ENCODE measurements at places on chromosomes 16 and 17.
A peak's percentile ranks its signal among the peaks of the same experiment; 100 is the strongest.

DNA sequence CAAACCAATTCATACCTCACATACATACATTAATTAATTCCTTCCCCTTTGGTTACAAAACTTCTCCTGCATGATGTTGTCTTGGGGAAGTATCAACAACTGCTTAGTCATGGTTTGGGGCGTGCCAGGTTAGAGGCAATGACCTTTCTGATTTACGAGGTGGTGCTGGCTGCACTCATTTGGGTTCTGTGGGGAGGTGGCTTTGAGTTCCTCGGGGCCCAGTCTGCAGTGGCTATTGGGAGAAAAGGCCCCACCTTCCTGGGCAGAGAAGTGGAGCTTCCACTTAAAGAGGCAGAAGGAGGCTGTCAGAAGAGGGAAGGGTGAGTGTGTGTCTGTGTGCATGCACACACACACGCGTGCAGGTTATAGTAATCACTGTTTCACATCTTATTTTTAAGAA lies 10.2 kb upstream of the ETV4 start:
- DNase-seq = no peak

GRCh38 chr17:27502526-27503324 lies 46.5 kb downstream of the KSR1 start:
- DNase-seq = no peak

DNA sequence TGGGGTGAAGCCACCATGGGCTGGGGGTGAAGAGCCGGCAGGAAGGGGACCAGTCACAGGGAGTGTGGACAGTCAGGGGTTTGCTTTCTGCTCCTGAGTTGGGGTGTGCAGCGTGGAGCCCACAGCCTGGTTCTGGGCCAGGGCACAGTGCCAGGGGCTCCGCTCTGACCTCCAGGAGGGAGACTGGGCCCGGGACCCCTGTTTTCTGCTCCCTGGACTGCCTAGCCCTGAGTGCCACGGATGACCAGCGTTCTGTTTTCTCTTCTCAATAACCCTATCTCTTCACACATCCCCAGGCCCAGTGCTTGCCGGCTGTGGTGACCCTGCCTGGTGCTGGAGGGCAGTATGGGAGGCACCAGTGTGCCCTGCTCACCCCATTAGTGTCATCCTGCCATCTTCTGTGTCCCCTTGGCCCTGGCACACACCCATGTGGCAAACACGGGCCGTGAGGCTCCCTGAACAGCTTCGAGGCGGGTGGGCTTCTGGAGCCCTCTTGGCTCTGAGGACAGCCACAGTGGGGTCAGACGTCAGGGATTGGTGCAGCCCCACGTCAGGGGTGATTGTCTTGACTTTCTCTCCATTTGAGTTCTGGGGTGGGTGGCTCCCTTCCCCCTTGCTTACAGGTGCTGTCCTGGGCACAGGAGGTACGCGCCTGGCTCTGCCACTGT lies 1.1 kb downstream of the CEMP1 start:
- DNase-seq = no peak

GRCh38 chr16:57231821-57232350 lies 13.2 kb upstream of the ARL2BP start:
- no peak for DNase-seq

DNA sequence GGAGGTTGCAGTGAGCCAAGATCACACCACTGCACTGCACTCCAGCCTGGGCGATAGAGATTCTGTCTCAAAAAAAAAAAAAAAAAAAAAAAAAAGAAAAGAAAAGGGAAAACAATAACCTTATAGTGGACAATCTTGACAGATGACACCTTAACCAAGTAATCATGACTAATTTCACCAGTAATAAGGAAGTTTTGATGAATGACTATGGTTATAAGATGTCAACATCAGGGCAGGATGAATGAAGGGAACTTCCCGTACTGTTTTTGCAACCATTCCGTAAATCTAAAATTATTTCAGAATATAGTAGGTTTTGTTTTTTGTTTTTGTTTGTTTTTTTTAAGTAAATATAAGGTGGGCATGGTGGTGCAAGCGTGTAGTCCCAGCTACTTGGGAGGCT lies 23.0 kb downstream of the GSPT1 start:
- no peak for DNase-seq

DNA sequence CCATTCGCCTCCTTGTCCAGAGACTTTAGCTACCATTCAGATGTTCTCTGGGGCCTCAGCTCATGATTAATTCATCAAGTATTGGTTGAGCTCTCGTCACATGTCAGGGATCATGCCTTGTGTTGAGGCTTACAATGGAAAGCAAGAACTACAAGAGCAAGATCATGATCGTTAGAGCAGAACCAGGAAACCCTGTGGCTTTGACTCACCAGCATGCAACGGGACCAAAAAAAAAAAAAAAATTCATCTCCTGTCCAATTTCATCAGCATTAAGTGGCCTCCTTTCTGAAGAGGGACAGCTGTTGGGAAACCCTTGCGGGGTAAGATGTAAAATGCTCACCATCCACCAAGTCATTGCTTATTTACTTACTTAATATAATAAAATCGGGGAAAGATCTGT lies 12.1 kb upstream of the USP10 start:
- no peak for DNase-seq

GRCh38 chr16:79932572-79932971 lies 332.0 kb upstream of the MAF start:
- DNase-seq = no peak

- no peak for DNase-seq
Observed at GRCh38 chr16:97822-98221, 19.8 kb downstream of the MPG start.

- DNase-seq = peak; percentile 79
Observed at GRCh38 chr16:24685539-24686432, 43.7 kb upstream of the TNRC6A start.

DNA sequence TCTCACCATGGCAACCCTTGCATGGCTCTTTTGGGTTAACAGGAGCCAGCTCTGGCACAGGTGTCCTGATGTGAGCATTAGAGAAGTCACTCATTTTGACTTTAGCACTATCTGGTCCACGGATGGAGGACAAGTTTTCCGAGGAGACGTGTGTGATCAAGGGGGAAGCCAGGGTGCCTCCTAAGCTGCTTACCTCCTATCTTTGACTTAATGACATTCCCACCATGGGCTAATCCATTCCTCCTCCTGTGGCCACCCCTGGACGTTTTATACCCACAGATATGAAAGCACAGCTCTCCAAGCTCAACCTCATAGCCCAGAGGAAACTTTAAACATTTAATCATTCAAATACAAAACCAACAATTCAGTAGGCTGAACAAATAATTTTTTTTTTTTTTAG lies 18.8 kb downstream of the MPP2 start:
- no peak for DNase-seq

- DNase-seq = no peak
Observed at GRCh38 chr17:71986886-71987285, 133.9 kb upstream of the SOX9 start.

DNA sequence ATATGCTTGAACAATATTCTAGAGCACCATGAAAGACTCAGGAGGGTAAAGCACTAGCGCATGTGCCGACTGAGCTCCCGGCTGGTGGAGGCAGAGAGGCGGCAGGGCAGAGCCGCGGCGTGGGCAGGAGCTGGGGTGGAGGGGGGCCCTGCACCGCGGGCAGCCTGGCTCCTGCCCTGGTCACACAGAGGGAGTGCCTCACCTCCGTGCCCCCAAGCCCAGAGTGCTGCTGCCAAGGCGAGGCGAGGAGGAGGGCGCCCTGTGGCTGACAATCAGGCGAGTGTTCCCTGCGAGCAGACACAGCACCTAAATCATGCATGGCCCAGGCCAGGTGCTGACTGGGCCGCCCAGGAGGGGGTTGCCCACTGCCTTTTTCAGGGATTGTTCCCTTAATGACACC lies 105.8 kb upstream of the TNRC6C start:
- no peak for DNase-seq

GRCh38 chr16:55062442-55062841 lies 131.8 kb downstream of the IRX5 start:
- no peak for DNase-seq

DNA sequence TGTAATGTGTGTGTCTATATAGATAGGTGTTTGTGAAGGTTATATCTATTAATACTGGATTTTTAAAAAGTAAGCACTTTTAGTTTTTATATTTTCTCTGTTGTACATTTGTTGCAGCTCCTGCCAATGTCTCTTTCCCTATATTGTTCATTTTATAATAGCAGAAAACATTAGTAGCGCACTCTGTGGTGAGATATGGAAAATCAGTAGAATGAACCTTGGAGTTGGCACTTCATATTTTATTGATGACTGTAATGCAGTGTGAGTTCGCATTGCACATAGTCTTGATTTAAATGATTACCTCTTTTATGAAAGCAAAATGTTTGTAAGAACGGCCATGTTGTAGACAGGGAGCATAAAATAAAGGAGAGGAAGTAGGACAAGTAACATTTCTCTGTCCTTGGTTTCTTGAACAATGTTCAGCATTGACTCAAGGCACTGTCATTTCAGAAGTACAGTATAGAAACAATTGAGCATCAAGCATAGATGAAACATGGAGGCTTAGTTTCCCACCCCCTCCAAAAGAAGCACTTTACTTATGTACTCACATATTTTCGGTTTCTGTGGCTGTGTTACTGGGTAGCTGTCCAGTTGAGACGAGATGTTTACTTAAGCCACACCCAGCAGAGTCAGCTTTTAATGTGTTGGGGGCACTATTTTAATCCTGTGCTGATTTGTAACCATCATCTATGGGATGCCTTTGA lies 74.0 kb downstream of the TANC2 start:
- peak; percentile 11 for DNase-seq

DNA sequence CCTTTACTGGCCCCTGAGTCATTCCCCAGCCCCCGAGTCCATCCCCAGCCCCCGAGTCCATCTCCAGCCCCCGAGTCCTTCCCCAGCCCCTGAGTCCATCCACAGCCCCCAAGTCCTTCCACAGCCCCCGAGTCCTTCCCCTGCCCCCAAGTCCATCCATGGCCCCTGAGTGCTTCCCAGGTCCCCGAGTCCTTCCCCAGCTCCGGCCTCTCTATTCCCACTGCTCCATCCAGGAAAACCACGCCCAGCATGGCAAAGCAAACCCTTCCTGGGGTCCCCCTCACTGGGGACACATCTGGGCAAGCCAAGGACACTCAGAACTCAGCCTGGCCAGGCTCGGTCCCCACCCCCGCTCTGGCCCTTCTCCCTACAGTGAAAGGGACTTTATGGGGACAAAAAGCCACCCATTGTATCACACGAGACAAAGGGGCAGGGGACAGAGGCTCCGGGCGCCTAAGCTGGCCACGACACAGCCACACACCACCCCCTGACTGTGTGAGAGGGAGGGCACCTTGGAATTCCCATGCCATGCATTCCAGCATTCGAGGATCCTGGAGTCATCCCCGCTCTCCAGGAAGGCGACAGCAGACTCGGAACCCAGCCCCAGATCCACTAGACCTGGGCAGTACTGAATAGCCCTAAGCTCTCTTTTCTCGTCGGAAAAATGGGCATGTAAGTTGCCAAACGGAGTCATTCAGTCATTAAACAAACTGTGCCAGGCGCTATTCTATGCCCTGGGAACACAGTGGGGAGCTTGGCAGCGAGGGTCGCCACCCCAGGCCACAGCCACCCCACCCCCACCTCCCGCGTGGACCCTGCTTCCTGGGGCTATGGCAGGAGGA lies 14.0 kb downstream of the PLLP start:
- DNase-seq = peak; percentile 51

- DNase-seq = no peak
Observed at GRCh38 chr17:69567130-69567529, 152.6 kb downstream of the MAP2K6 start.

DNA sequence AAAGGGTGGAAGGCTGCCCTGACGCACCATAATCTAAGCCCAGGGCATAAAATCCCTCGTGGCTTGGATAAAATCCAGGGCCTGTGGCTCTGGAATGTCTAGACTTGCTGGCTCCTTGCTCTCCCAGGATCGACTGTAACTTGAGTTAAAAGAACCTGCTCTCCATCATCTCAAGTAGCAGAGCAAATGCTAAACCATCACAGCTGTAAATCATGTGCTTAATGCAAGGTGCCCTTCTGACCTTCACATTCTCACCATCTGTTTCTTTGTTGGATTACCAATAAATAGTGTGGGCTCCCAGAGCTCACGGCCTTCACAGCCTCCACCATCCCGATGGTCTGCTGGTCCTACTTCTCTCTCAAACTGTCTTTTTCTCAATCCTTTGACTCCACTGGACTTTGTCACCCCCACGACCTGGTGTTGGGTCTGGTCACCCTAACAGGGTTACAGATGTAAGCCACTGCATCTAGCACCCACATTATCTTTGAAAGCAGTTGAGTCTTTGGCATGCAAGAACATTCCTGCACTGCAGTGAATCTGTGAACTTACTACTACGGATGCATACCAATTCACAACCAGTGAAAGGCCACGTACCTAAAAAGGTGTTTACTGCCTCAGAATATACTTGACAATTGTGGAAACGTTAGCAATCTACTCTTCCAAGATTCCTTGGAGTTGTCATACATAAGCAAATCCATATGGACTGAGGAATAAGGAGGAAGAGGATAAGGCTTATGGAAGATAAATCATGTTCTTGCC lies 15.3 kb downstream of the RSL1D1 start:
- DNase-seq = no peak

GRCh38 chr17:45108051-45108450 lies 24.3 kb downstream of the PLCD3 start:
- DNase-seq = no peak

GRCh38 chr17:9225305-9226101 lies 204.2 kb downstream of the NTN1 start:
- no peak for DNase-seq

GRCh38 chr16:61885343-61885742 lies 150.9 kb downstream of the CDH8 start:
- no peak for DNase-seq

- no peak for DNase-seq
Observed at GRCh38 chr16:19805459-19806162, 79.0 kb downstream of the GPRC5B start.

GRCh38 chr17:30137158-30137557 lies 20.5 kb downstream of the NSRP1 start:
- DNase-seq = no peak

DNA sequence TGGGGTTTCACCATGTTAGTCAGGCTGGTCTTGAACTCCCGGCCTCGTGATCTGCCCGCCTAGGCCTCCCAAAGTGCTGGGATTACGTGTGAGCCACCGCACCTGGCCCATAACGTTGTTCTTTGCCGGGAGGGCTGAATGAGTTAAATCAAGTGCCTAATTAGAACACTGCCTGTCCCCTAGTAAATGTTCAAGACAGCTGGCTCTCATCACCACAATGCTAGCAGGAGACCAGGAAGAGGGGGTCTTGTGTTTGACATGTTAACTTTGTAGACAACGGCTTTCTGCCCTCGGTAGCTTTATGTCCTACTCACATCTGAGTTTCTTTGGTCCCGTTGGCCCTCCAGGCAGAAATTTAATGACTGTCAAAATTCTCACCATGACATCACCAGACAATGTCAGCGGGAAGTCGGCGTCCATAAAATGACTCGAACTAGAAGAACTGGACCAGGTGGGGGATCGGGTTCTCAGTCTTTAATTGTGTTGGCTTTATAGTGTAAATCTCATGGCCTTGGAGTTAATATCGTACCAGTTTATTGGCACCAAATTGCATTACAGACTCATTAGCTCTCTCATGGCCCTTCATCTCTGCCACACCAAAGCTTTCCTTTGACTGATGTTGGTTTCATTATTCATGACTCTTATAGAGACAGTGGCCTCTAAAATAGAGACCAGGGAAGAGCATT lies 11.4 kb upstream of the ITPRIPL2 start:
- DNase-seq = no peak
